Left cardiac atrium (tissue), 4 donors: ENCODE measurements at places on chromosomes 6 and 20.

GRCh38 chr6:130357436-130357835 is 8.4 kb upstream of the TMEM200A start:
- DNase-seq, result no peak

GRCh38 chr20:64244870-64245603 is 10.5 kb upstream of the PCMTD2 start:
- peak; percentile 3 for DNase-seq

GRCh38 chr6:42368181-42368580 is 83.5 kb downstream of the TRERF1 start:
- no peak for DNase-seq

- no peak for DNase-seq
These were observed 27.3 kb upstream of the SHLD1 start for GRCh38 chr20:5722927-5723326.

GRCh38 chr6:159110013-159110412 is 59.2 kb upstream of the FNDC1 start:
- DNase-seq, result no peak

- no peak for DNase-seq
These were observed 96.0 kb downstream of the SOBP start for GRCh38 chr6:107585815-107586435.

DNA sequence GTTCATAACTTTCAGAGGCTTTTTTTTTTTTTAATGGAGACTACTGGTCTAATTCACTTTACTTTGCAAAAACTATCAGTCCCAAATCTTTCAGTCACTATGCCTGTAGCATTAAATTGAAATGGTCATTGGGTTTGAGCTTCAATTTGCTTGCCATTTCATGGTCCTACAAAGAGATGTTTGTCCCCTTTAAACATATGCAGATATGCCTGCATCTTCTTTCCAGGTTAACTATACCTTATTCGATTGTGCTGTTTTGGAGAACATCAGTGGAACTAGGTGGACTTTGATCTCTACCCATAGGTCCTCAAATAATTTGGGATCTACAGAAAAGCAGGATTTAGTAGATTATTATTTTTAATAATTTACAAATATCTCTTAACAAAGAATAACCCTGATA is 4.6 kb downstream of the POU3F2 start:
- no peak for DNase-seq

DNA sequence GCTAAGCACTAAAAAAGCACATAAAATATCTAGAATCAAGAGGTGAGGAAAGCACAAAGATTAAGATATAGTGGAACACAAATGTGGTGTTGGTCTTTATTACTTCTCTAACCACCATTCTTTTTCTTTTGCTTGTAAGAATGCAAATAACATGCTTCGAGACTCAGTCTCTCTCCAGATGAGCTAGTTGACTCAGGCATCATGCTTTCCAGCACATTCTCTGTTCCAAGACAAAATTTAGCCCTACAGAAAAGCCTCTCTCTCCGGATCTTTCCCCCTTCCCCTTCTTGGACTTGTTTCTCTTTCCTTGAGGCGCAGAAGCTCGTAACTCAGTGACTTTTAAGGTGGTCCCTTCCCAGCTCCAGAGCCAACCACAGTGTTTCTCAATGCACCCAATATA is 91.0 kb downstream of the FNDC1 start:
- DNase-seq, result no peak

GRCh38 chr6:168660400-168660945 is 219.5 kb downstream of the SMOC2 start:
- no peak for DNase-seq

- DNase-seq, result no peak
These were observed 26.0 kb downstream of the PTPRA start for GRCh38 chr20:2899243-2899642.

DNA sequence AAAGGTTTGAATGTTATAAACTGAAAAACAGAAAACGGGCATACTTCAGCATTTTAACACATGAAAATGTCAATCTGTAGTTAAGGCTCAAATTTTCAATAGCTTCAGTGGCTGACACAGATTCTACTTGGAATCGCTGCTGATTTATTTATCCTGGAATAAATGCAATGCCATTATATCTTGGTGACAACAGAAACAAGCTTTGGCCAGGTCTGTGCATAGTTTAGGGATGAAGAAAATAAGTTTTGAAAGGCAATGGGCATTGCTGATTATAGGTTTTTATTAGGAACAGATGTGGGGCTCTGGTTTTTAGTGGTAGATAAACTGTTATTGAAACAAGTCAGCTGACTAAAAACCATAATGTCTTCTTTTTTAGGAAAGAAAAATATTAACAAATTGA is 96.8 kb upstream of the SOX4 start:
- DNase-seq, result no peak

- DNase-seq, result no peak
These were observed 30.5 kb downstream of the CNKSR3 start for GRCh38 chr6:154479771-154480639.
